NCI-H1105 (cell line): ENCODE measurements at places on chromosomes 13 and 19.

DNA sequence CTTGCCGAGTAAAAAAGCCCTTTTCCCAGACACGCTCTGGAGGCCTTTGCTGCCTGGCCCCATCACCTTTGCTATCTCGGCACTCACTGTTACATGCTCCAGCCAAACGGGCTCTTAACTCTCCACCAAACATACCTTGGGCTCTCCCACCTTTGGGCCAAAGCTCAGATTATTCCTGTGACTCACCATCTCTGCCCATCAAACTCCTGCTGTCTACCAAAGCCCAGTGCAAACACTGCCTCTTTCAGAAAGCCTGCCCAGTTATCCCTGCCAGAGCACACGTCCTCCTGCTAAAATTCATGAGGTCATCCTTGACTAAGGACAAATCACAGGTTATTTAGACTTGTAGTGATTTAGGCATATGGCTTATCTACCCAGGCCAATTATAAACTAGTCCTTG lies 48.1 kb upstream of the SERPINE3 start:
- no peak for DNase-seq

DNA sequence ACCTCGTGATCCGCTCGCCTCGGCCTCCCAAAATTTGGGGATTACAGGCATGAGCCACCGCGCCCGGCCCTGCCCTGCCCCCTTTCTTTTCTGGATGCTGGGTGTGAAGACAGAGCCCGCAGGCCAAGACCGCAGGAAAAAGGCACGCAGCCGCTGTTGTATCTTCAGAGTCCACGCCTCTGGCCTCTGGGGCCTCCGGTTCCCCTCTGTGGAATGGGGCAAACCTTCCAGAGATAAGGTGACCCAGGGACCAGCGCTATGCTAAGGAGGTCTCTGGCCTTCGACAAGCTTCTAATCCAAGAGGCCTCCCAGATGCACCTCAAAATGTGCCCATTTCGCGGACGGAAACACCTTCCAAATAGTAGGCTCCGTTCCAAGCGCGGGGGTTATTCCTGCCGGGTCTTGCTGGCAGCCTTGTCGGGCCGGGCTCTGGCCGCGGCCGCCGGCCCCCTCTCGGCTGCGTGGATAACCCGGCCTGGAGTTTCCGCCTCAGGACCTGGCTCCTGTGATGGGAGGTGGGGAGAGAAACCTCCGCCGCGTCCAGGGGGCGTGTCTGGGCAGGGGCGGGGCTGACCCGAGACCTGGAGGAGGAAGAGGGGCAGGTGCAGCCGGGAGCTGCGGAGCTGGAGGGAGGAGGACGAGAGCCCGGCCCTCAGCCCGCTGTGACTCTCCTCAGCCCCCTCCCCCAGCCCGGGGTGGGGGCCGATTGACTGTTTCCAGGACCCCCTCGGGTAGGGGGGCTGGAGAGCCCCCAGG lies 13.1 kb downstream of the TJP3 start:
- peak; percentile 96 for DNase-seq

DNA sequence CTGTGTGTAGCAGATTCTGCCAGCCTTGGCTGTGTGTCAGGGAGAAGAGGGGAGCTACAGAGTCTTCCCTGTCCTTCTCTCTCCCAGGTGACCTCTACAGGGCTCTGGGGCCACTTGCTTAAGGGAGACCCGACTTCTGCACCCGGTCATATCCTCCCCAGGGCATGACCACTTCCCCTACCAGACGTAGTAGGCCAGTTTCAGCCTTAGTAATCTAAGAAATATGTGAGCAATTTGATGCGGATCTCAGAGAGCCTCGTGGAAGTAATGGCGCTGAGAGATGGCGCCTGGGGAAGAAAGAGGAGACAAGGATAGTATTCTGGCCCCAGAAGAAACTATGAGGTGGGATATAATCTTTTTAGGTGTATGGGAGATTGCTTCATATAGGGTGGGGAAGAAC lies 41.9 kb downstream of the NFIX start:
- DNase-seq: no peak

DNA sequence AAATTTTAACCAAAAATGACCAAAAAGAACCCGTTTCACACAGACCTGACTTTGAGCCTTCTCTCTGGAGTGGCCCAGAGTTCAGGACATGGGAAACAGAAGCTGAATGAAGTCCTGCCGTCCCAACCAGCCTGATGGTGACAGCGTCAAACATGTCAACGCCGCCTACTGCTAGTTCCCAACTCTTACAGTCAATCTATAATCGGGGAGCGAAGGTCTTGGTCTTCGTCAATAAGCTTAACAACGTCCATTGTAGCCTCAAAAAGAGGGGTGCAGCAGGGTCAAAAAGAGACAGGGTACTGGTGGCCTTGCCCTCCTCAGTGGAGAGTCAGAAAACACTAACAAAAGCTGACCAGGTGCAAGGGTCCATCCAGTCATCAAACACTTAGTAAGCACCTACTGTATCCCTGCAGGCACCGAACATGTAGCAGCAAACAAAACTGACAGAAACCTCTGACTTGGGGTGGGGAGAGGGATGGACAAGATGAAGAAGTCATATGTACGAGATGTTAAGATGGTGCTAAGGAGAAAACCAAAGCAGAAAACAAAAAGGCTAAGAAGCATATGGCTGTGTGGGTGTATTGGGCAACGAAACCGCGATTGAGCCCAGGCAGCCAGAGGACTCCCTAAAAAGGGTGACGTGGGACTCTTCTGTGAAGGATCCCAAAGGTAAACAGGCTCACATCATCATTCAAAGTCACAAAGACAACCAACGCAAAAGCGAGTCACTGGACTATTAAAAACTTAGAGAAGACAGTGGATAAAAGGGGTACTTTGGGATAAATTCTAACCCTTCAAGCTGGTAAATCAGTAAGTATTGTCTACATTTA lies 12.0 kb downstream of the MLLT1 start:
- no peak for DNase-seq

DNA sequence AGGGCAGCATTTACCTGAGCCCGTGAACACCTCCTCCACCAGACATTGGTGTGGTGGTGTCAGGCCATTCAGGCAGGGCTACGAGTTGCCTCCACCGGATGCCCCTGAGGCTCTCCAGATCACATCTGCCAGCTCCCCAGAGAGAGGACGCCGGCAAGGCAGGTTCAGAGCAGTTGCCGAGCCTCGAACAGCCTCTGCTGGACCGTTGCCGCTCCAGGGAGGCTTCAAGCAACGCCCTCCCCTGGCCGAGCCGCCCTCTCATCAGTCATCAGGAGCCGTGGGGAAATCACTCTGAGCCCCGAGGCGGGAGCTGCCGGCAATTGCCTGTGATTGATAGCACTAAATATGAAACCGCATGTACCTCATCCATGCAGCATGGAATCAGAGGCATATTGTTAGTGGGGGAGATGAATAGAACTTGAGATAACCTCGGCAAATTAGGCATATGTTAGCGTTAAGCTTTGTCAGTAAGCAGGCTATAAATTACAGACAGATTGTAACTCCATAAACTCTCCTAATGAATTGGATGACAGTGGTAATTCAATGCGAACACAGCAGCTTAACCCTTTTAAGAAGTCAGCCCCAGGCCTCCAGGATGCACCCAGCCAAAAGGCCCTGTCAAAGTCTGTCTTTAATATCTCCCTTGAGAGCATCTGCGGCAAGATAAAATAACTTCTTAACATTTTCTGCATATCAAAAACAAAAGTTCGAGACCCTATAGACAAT lies 29.8 kb upstream of the SPACA7 start:
- DNase-seq: peak; percentile 84

- DNase-seq: no peak
Measured at GRCh38 chr19:2468596-2468995, 7.3 kb upstream of the GADD45B start.

GRCh38 chr13:37289212-37289935 lies 183.9 kb upstream of the CSNK1A1L start:
- DNase-seq: no peak

- no peak for DNase-seq
Measured at GRCh38 chr19:46287585-46287984, 9.3 kb upstream of the HIF3A start.

GRCh38 chr13:51246418-51247277 lies 24.4 kb downstream of the FAM124A start:
- no peak for DNase-seq

GRCh38 chr13:66492479-66492878 lies 737.7 kb downstream of the PCDH9 start:
- peak; percentile 61 for DNase-seq

GRCh38 chr19:4589579-4590410 lies 30.3 kb upstream of the SEMA6B start:
- DNase-seq: no peak

GRCh38 chr13:31957772-31958171 lies 73.8 kb upstream of the FRY start:
- DNase-seq: no peak

- DNase-seq: no peak
Measured at GRCh38 chr13:107884564-107884963, 330.8 kb downstream of the LIG4 start.

GRCh38 chr19:31392464-31392863 lies 43.2 kb upstream of the TSHZ3 start:
- DNase-seq: no peak

DNA sequence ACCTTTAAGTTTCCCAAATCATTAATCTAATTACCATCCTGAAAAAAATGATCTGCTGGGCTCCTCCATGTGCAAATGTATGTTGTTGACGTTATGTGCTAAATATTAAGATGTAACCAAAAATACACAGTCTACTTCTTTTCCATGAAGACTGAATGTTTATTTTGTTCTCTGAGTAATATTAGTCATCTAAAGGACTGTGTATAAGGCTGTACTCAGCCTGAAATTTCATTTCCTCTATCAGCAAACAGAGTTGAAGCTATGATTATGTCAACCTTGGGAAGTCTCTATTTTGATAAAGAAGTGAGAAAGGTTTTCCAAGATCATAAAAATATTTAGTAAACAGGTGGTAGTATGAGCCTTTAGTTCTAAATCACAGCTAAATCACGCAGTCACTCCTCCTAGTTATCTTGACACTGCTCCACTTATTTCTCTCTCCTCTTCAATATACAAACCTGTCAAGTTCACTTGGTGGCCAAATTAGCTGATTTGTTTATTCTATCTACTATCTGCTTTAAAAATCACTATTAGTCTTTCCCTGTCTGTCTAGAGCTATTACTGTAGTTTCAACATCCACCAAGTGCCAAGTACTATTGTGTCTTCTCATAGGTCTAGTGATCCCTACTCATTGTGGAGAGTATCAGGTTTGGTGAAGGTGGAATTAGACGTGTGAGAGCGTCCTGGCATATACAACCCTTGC lies 211.7 kb upstream of the STARD13 start:
- DNase-seq: no peak

DNA sequence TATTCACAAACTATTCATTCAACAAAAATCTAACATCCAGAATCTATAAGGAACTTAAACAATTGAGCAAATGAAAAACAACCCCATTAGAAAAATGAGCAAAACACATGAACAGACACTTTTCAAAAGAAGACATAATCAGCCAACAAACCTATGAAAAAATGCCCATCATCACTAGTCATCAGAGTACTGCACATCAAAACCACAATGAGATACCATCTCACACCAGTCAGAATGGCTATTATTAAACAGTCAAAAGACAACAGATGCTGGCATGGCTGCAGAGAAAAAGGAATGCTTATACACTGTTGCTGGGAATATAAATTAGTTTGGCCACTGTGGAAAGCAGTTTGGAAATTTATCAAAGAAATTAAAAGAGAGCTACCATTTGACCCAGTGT lies 487.6 kb downstream of the GPC6 start:
- DNase-seq: no peak

- no peak for DNase-seq
Measured at GRCh38 chr13:32917504-32917903, 98.7 kb upstream of the KL start.
